Frontal cortex (tissue), 4 donors: ENCODE measurements at places on chromosomes 6 and 20.

- no peak for DNase-seq
Observed at GRCh38 chr20:10078403-10078802, 43.6 kb downstream of the ANKEF1 start.

DNA sequence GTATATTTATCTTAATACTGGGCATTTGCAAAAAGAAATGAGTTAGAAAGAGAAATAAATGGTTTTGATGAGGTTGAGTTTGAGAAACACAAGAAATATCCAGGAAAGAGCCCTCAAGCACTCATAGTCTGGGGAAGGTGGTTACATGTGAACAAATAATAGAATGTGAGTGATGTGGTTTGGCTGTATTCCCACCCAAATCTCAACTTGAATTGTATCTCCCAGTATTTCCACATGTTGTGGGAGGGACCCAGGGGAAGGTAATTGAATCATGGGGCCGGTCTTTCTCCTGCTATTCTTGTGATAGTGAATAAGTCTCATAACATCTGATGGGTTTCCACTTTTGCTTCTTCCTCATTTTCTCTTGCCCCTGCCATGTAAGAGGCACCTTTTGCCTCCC is 334.1 kb downstream of the COL12A1 start:
- no peak for DNase-seq

- DNase-seq = no peak
Observed at GRCh38 chr6:16694781-16695578, 66.3 kb downstream of the ATXN1 start.

GRCh38 chr6:128032042-128032441 is 131.2 kb upstream of the THEMIS start:
- no peak for DNase-seq

DNA sequence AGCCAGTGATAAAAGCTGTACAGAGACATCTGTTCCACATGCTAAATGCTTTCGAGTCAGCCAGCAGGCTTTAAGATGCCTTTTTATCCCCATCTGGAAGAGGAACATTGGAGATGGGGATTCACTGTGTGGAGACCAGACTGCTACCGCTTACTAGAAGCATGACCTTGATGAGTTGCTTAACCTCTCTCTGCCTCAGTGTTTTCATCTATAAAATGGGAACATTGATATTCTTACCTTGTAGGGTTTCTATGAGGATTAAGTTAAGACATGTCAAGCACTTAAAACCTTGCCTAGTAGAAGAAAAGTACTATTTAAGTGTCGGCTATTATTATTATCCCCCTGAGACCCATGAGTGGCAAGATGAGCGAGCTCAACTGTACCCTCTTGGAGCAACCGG is 165.3 kb upstream of the SNX9 start:
- DNase-seq = no peak

DNA sequence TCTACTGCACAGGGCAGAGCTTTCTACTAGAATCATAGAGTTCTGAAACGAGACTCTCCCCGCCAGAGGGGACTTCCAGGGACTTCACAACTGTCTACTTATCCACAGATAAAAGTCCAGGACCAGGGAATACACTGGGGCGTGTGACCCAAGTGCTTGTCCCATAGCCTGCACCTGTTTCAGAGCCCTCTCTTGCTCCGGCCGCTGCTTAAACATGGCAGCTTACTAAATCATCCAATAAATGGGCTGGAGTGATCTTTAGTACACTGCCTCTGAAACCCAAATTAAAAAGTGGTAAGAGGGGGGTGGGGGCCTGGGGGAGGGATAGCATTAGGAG is 8.9 kb upstream of the RAB44 start:
- DNase-seq = no peak

DNA sequence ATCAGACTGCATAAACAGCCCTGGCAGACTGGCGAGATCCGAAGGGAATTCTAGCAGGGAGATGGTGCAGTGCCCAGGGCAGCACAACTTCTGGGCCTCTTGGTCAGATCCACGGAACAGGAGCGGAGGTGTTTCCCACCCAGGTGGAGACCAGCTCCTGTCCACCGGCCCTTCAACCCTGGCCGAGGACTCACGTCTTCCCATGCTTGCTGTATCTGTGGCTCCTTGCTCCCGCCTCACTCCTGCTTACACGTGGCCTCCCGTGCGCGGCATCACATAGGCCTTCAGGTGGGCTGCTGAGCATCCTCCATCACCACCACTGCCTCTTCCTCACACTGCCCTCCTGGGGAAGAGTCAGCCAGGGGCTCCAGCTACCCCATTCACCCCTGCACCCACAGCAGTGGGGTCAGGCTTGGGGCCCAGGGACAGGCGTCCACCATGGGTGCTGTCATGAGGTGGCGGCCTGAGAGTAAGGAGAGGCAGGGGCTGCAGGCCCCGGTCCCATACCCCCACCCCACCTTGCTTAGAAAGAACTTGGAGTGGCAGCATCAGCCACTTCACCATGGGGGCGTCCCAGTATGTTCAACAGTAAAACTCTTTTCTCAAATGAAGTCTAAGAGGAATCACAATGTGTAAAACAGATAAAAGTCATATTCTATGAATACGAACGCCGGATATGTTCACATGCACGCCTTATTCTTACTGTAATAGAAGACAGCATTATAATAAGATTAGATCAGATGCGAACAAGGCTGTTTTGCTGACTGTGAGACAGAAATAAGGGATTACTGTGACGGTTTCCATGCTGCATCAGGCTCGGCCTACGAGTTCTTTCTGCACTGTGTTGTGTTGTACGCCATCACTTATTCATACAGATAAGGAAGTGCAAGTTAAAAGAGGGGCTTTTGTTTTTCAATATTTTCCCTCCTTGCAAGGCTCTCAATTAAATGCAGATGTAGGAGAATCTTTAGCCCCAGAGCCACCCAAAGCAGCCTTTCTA is 165.4 kb downstream of the GRM4 start:
- DNase-seq = no peak

GRCh38 chr6:90076511-90077415 is 182.5 kb downstream of the GJA10 start:
- DNase-seq = no peak
